EH (cell line): ENCODE measurements at places on chromosomes 6 and 20.

- DNase-seq: no peak
These were observed 46.9 kb downstream of the TMEM200A start for GRCh38 chr6:130412556-130413290.

DNA sequence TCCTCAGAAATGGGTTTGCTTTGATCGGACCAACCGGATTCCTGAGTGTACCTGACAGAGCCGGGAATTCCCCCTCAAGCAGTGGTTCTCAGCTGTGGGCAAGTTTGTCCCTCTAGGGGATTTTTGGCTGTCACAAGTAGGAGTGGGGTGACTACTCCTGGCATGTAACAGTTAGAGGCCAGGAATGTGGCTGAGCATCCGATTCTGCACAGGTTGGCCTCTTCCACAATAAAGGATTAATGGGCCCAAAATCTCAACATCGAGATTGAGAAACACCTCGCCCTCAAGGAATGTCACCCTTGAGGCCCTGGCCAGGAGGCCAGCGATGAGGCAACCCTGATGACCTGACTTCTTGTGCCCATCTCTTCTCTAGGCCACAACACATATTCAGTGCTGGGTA is 7.9 kb downstream of the AGPAT4 start:
- DNase-seq: peak; percentile 3

GRCh38 chr20:39676857-39677391 is 714.8 kb downstream of the DHX35 start:
- DNase-seq: peak; percentile 37

GRCh38 chr6:77650098-77650663 is 2.7 kb upstream of the MEI4 start:
- no peak for DNase-seq

DNA sequence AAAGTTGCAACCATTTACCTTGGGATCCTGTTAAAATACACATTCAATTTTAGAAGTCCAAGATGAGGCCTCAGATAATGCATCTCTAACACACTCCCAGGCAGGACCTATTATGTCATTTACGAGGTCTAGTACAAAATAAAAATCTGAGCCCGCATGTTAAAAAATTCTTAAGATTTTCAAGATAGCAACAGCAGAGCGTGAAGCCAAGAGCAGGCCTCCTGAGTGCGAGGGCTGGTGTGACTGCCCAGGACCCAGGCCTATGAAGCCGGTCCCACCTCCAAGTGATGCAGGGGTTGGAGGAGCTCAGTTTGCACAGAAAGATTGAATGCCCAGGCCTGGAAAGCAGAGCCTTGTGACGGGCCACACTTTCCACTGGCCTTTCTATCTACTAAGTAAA is 211.1 kb upstream of the KCNQ5 start:
- DNase-seq: peak; percentile 46

GRCh38 chr6:149335924-149336608 is 18.6 kb downstream of the TAB2 start:
- peak; percentile 83 for DNase-seq

GRCh38 chr6:155595284-155595683 is 139.6 kb upstream of the NOX3 start:
- no peak for DNase-seq

DNA sequence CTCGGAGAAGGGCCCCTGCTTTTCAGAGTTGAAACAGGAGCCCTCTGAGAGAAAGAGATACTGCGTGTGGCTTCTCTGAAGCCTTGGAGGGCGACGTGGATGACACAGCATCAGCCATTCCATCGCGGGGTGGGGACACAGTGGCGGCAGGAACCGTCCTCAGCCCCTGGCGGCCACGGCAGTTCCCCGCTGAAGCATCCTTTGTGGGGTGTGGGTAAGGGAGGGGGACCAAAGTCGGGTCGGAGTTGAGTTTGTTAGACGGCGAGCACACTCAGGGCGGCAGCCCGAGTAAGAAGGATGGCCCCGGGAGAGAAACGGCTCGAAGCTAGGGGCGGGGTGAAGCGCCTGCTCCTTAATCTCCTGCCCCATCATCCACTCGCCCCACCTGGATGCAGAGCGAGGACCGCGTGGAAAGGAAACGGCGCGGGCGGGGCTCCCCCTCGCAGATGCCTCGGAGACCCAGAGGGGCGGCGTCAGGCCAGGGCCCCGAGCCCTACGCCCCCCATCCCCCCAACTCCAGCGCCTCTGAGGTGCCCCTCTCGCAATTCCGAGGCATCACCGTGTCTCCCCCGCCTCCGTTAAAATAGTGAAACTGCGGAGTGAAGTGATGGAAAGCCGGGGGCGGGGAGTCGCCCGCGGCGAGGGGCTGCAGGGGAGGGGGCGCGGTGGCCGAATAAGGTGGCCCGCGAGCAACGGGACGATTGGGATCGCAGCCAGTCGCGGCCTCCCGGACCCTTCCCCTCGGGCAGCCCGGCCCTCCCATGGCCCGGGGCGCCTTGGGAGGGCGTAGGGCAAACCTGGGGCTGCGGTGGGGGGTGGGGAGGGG is 796 bp upstream of the RREB1 start:
- DNase-seq: peak; percentile 58

DNA sequence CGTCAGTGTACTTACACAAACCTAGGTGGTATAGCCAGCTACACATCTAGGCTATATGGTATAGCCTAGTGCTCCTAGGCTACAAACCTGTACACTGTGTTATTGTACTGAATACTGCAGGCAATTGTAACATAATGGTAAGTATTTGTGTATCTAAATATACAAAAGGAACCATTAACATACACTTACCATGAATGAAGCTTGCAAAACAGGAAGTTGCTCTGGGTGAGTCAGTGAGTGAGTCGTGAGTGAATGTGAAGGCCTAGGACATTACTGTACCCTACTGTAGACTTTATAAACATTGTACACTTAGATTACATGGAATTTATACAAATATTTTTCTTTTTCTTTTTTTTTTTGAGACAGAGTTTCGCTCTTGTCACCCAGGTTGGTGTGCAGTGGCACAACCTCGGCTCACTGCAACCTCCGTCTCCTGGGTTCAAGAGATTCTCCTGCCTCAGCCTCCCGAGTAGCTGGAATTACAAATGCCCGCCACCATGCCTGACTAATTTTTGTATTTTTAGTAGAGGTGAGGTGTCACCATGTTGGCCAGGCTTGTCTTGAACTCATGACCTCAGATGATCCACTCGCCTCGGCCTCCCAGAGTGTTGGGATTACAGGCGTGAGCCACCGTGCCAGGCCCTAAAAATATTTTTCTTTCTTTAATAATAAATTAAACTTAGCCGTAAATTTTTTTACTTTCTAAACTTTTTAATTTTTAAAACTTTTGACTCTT is 15.4 kb upstream of the KIAA1755 start:
- peak; percentile 96 for DNase-seq

DNA sequence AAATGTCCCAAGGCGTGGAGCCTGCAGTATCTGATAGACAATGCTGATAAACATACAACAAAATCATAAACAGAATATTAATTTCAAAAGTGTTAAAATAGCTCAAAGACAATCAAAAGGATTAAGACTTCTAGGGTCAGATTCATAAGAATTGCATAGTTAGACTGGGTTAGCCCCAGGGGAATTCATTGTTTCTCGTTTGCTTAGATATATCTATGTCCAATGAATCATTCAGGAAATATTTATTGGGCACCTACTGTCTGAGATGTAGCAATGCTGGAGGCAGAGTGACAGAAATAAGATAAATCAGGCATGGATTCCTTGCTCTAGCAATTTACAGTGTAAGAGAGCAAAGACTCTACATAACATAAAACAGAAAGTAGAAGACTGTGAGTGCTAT is 124.4 kb upstream of the PRL start:
- DNase-seq: peak; percentile 84

GRCh38 chr6:168915855-168916254 is 337.8 kb downstream of the THBS2 start:
- DNase-seq: no peak

- peak; percentile 67 for DNase-seq
These were observed 4.1 kb downstream of the SLC23A2 start for GRCh38 chr20:4997222-4997621.

DNA sequence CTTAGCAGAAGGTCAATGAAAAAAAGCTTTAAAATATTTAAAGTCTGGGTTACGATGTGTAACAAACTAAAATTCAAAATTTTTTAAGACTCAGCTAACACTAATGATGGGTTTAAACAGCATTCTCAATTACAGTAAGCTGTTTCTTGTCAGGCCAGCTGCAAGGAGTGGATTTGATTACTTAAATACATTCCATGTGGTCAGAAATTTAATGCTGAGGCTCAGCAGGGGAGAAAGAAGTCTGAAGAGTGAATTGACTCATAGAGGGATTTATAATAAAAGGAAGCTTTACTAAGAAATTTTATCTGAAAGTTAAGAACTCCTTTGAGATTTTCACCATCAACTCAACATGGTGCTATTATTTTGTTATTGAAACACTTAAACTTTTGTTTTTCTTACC is 398.6 kb downstream of the KHDRBS2 start:
- no peak for DNase-seq

- DNase-seq: peak; percentile 99
These were observed 212.1 kb upstream of the MARCKS start for GRCh38 chr6:113644861-113645575.

DNA sequence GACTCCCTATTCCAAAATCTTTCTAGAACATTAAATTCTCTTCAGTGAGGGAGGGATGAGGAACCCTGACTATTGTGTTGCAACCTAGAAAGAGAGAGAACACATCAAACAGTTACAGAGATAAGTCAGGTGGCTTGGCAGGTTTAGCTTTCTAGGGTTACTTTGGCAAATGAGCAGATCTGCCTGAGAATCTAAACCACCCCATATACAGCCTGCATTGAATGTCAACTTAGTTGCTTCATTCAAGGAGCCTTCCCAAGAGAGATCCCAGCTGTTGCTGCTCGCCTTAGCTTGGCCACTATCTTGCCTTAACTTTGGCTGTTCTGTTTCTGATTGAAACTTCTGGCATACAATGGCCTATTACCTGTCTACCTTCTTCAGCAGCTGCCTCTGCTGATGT is 74.7 kb upstream of the TCF21 start:
- DNase-seq: no peak
